ENCODE measurements at places on chromosomes 4 and X.

DNA sequence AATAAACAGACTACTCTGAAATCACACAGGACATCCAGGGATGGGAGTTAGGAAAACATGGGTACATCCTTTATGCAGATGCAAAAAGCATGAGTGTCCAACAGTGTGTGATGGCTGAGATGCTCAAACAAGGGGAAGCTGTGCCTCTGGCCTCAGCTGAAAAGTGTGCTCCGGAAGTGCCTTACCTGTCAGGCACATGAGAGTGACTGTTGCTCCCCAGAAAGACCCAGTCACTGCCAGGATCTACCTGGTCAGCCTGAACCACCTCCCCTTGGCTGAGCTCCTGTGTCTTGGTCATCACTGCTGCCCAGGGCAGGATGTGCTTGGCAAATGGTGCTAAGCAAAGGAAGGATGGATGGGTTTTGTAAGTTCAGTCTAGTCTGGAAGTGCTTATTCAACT lies 4.0 kb downstream of the PPP2R2C start:
- DNase-seq: no peak

DNA sequence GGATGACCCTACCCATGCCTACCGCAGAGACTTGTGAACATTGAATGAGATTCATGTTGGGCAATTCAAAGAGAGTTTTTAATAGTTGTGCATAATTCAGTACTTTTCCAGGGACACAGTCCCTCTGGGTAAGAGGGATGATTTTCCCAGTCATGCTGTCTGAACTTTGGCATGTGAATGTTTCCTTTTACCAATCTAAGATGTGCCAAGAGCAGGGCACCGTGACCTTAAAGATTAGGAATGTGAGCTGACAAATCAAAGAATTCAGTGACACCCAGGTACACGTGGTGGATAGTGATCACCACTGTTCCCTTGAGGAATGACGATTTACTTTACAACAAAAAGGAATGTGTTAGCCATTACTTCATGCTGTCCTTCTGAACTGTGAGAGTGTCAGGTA lies 515.6 kb downstream of the PPARGC1A start:
- no peak for DNase-seq

DNA sequence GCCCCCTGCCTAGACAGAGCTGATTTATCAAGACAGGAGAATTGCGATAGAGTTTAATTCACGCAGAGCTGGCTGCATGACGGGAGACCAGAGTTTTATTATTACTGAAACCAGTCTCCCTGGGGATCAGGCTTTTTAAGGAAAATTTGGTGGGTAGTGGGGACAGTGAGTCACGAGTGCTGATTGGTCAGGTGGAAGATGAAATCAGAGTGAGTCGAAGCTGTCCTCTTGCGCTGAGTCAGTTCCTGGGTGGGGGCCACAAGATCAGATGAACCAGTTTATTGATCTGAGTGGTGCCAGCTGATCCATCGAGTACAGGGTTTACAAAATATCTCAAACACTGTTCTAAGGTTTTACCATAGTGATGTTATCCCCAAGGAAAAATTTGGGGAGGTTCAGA lies 36.6 kb downstream of the MYOZ2 start:
- no peak for DNase-seq

GRCh38 chr4:110611968-110612447 lies 10.9 kb downstream of the PITX2 start:
- DNase-seq: no peak

DNA sequence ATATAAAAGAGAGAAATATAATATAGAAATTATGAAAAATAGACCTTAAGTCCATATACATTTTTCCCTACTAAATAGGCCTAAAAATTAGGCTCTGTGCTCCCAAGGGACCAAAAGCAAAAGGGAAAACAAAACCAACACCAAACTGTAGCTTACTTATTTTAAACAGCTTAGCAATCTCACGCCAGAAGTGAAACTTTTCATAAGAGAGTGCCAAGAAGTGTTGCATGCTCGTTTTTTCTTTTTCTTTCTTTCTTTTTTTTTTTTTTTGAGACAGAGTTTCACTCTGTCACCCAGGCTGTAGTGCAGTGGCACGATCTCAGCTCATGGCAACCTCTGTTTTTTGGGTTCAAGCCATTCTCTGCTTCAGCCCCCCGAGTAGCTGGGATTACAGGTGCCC lies 250.4 kb downstream of the TMA16 start:
- no peak for DNase-seq

DNA sequence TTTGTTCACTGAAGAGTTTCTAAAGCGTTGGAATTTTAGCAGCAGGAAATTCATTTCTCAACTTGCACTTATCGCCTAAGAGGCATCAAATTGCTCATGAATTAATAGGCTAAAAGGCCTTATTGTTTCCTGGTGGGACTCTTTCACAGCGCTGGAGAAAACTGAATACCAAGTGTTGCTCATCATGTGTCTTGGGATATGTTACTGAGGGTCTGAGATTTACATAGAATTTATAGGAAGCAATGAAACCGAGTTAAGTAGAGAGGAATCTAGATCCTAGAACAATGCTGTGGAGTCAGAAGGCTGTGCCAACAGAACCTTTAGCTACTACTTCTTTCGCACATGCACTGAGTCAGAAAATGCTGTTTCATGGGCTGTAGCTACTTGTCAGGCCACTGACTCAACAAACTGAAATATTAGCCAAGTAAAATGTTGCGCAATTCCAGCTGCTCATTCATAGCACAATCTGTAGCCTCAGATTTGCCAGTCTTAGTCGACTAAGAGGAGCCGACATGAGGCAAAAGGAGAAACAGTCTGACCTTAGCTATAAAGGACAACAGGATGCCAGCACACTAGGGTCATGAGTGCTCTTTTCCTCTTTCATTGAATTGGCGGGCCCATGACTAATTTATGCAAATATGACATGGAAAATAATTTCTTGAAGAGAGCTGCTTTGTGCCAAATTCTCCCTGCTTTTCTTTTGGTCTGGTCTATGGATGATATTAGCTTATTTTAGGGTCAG lies 35.9 kb upstream of the CXCL8 start:
- DNase-seq: no peak

DNA sequence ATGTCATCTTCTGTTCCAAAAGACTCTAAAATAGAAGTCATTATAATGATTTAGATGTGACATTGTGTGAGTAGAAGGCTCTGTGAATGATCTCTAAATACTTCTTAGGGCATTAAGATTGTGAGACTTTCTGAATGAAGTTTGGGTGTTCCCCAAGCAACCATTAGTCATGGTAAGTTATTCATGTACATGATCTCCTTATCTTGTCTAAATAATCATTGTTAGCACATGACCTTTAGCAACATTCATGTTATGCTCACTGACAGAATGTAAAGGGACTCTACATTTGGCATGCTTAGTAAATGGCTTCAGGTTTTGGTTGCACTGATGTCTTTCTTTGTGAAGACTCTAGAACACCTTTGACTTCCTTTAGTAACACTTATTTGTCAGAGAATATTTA lies 140.8 kb upstream of the AGA start:
- no peak for DNase-seq
